ENCODE measurements at places on chromosomes 13 and 19.

GRCh38 chr19:581399-582111 is 8.1 kb upstream of the HCN2 start:
- DNase-seq = no peak

DNA sequence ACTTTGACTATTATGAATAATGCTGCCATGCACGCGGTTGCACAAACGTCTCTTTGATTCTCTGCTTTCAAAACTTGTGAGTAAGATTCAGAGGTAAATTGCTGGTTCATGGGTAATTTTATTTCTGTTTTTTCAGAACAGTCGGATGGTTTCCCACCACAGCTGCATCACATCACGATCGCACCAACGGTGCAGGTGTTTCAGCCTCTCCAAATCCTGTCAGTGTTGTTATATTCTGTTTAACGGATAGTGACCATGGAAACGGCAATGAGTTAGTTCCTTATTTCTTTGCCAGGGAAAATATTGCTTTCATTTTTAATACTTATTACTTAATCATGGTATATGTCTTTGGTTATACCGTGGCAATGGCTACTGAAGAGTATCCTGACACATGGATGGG is 19.1 kb upstream of the ZNF835 start:
- DNase-seq = no peak

GRCh38 chr19:18121166-18121565 is 23.6 kb downstream of the MAST3 start:
- no peak for DNase-seq

GRCh38 chr13:99522298-99522697 is 21.0 kb downstream of the TM9SF2 start:
- DNase-seq = no peak

DNA sequence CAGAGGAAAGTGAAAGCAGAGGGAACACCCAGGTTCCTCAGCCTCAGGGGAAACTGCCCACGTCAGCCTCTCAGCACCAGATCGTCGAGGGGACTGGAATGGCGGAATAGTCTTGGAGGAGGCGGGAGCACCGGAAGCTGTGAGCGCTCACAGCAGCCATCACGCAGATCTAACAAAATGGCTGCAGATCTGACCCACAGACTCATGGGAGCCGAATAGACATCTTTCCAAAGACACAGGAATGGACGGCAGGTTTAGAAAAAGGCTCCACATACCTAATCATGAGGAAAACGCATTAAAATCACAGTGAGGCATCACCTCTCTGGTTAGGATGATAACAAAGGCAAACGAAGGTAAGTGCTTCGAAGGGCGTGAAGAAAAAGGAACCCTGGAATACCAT is 11.8 kb upstream of the LILRA2 start:
- DNase-seq = no peak

GRCh38 chr13:105364191-105364590 is 1171.3 kb downstream of the EFNB2 start:
- DNase-seq = no peak

DNA sequence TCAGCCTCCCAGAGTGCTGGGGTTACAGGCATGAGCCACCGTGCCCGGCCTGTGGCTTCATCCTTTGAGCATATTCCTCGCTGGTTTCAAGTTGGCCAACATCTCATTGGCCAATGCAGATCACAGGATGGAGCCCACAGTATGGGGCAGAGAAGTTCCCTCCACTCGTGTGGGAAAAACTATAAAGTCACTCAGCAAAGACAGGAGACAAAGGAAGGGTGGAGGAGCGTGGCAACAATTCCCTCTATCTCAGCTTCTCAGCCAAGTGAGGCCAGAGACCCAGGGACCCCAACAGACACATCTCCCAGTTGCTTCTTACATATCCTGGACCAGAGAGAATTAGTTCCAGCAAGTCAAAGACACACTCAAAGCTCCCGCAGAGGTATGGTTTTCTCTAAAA is 184.6 kb upstream of the SOX1 start:
- no peak for DNase-seq

DNA sequence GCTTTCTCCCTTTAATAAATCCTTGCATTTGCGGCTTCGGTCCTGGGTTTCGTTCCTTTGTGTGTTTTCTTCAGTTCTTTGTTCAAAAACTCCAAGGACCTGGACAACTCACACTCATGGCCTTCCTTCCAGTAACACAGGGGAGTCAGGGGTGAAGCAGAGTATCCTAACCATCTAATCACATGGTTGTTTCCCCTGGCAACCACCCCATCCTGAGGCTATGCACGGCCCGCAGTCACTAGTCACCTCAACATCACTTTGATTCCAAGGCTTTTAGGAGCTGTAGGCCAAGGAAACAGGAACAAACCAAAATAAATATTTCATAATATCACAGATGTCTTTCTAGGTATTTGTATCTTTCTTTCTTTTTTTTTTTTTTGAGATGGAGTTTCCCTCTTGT is 28.9 kb downstream of the ZNF101 start:
- no peak for DNase-seq

DNA sequence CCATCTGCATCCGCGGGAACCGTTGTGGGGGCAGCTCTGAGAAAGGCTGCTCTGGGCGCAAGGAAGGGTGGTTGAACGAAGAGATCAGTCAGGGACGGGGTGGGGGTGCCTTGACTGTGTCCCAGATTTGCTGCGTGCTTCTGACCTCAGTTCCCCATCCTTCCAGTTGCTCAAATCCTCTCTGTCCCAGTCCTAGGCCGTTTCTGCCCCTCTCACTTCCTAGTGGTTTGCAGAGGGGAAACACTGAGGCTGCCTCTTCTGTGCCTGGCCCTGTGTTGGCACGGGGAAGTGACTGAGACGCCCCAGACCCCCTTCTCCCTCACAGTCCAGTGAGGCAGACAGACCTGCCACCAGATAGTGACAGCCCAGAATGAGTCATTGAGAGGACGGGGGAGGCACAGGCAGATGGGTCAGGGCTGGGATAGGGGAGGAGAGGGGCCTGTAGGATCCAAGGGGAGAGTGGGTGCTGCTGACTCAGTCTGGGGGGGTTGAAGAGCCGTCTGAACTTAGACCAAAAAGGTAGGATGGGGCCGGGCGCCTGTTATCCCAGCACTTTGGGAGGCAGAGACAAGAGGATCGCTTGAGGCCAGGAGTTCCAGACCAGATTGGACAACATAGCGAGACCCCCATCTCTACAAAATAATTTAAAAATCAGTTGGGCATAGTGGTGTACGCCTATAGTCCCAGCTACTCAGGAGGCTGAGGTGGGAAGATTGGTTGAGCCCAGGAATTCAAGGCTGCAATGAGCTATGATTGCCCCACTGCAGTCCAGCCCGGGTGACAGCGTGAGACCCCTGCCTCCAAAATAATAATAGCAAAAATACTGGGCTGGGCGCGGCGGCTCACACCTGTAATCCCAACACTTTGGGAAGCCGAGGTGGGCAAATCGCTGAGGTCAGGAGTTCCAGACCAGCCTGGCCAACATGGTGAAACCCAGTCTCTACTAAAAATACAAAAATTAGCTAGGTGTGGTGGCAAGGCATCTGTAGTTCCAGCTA is 26.5 kb downstream of the NUMBL start:
- no peak for DNase-seq

- DNase-seq = no peak
Measured at GRCh38 chr13:43030548-43030947, 7.2 kb downstream of the DNAJC15 start.

GRCh38 chr13:47109028-47109427 is 212.2 kb upstream of the HTR2A start:
- DNase-seq = no peak

- DNase-seq = no peak
Measured at GRCh38 chr13:32590266-32590665, 4.0 kb downstream of the PDS5B start.

DNA sequence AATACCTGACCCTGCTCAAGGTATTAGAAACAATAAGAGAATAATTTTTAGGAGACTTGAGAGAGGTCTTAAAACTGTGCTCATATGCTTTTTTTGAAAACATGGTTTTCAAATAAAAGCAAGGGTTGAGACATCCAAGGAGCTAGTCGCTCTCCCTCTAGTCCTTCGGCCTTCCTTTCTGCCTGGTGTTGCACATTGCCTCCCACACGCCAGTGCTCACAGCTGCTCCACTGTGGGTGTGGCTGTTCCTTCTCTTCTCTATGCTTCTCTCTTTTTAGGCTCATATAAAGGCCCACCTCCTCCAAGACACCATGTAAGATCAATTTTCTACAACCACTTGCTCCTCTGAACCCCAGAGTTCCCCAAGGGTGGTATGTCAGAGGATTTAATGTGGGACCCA is 352.6 kb downstream of the ENOX1 start:
- DNase-seq = no peak

DNA sequence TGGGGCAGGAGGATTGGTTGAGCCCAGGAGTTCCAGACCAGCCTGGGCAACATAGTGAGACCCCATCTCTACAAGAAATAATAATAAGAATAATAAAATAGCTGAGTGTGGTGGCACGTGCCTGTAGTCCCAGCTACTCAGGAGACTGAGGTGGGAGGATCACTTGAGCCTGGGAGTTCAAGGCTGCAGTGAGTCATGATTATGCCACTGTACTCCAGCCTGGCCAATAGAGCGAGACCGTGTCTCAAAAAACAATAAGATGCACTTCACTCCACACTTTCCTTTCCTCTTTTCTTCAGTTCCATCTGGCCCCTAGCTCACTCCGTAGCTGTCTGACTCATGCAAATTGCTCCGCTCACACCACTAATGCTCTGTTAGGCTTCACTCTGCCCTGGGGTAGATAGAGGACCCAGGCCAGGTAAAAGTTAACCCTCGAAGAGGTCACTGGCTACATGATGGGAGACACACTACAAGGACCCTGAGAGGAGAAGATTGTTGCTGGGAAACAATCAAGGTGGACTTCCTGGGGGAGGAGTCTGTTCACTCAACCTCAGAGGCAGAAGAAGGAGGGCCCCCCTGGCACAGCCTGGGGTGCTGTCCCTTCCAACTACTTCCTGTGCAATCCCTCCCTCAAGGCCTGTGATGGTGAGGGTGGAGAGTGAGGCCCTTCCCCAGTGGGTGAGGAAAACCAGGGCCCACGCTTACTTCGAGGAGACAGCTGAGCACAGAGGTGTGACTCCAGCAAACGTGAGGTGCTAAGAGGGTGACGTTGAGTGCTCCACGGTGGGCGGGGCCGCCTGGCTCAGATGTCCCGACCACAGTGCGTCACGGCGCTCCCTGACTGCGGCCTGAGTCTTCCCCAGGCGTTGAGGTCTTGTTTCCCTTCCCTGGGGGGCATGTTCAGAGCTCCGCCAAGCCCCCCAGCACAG is 8.8 kb upstream of the TNFSF9 start:
- DNase-seq = no peak

DNA sequence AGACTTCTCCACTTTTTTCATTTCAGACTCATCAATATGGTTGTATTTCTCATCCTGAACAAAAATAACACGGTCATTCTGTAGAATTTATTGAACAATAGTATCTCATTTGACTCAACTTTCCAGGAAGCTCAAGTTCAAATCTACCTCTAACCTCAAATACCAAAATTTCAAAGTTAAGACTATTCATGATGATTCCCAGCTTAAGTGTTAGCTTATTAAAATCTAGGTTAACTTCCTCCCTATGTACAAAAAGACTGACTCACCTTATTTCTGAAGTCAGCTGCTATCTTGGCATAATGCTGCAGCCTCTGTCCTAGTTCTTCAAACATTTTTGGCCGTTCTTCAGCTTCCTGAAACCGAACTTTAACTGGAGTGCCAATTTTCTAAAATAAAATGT is 23.2 kb downstream of the HSPH1 start:
- DNase-seq = no peak

DNA sequence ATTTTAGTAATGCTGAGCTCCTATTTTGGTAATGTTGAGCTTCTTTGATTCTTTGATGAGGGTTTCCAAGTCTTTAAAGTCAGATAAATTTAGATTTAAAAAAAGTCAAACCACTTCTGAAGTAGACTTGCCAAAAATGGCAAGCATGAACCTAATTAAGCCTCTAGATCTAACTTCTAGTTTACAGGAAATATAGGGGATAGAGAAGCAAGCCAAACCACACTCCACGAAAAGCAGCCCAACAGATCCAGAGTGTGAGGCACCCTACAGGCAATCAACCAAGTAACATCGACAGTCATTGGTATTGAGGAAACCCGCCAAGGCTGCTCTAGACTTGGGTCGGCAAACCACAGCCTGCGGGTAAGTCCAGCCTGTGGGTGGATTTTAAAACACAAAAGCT is 3.7 kb downstream of the GGACT start:
- no peak for DNase-seq

DNA sequence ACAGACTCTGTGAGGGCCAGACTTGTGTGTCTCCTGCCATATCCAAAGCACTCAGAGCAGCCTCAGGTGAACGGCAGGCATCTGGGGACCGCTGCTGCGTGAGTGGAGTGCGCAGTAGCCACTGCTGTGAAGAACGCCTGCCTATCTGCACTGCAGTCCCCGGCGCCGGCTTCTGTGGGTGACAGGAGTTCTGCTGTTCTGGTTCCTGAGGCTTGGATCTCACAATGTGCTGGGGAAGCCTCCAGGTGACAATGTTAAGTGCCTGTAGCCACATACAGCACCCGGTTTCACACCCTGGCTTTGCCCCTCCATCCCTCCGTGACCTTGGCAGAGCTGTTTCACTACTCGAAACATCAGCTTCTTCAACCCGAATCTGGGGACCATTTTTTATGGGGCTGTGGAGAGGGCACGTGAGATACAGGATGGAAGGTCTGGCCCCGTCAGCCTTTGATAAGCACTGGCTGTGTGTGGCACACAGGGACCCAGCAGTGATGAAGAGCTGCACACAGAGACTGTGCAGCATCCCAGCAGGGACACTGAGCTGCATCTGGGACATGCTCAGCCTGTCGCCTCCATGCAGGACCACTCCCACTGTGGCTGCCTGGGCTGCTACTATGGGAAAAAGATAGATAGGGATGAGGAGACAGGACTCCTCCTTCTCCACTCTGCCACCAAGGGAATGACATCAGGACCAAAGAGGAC is 28.3 kb downstream of the ELAVL1 start:
- DNase-seq = no peak

DNA sequence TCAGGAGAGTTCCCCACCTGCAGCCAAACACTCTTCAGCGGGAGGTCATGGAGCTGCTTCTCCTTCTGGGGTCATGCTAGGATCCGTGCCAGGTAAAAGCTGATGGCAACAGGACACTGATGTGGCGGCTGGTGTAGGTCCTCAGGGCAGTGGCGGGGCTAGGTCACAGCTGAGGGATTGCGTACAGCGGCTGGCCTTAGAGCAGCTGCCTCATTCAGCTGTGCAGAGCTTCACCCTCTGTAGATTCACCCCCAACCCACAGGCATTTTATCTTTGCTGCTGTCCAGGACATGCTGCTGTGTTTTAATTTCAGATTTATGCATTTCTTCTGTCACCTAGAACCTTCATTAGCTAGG is 2.3 kb downstream of the MCF2L start:
- no peak for DNase-seq

DNA sequence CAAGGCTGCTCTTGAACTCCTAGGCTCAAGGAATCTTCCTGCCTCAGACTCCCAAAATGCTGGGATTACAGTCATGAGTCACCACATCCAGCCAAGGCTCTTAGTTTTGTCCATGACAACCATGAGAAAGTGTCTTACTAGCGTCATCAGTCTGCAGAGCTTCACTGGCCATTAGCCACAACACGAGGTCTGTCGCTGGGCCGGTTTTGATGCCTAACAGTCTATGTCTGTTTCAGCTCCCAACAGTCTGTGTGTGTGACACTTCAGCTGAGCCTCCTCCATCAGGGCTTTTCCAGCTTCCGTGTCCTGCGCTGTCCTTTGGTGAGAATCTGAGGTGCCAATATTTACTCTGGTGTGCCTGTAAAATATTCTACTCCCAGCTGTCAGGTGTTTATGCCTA is 47.6 kb downstream of the CEP89 start:
- DNase-seq = no peak

GRCh38 chr19:52191389-52191788 is 1.5 kb downstream of the PPP2R1A start:
- no peak for DNase-seq

Measured in NCI-H460 (cell line).